Spleen (tissue), 13 donors: ENCODE measurements at places on chromosomes 6 and 20. TPM values are rescaled to one million over a fixed set of nuclear protein-coding genes. Genes with fewer than 3 reads are reported as not detected.

The LPA gene
- not detected for total RNA-seq

The BPIFB2 gene
- not detected for total RNA-seq

The FRK gene
- total RNA-seq: 1.8 TPM

The LAMA5 gene
- 108 TPM for total RNA-seq

The PTCRA gene
- total RNA-seq: 6.8 TPM

The APCDD1L gene
- total RNA-seq: 0.50 TPM

The ANKRD66 gene
- total RNA-seq: not detected

The HLA-DQA1 gene
- 184 TPM for total RNA-seq

The GNAS gene
- total RNA-seq: 745 TPM

DNA sequence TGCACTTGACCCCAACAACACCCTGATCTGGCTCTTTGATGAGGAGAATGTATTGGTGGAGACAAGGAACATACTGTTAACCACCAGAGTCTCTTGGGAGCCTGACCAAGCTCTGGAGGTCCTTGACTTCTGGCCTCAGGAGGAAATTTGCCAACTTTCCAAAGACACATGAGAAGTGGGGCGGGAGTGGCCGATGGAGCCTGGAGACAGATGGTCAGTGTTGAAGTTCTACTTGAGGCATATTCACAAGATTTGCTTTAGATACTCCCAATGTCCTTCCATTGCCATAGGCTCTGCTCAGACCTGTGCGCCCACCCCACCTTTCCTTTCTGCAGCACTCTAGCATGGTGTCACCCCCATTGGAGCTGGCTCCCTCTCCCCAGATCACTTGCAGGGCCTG lies 241.0 kb downstream of the SLC24A3 start:
- DNase-seq: no peak

- peak; percentile 91 for DNase-seq
Measured at GRCh38 chr6:149963462-149964307, at the start of gene ULBP1. TSS of gene ULBP1 (plus strand) at chr6:149963943. CDS start at chr6:149964050, 107 bp downstream.

DNA sequence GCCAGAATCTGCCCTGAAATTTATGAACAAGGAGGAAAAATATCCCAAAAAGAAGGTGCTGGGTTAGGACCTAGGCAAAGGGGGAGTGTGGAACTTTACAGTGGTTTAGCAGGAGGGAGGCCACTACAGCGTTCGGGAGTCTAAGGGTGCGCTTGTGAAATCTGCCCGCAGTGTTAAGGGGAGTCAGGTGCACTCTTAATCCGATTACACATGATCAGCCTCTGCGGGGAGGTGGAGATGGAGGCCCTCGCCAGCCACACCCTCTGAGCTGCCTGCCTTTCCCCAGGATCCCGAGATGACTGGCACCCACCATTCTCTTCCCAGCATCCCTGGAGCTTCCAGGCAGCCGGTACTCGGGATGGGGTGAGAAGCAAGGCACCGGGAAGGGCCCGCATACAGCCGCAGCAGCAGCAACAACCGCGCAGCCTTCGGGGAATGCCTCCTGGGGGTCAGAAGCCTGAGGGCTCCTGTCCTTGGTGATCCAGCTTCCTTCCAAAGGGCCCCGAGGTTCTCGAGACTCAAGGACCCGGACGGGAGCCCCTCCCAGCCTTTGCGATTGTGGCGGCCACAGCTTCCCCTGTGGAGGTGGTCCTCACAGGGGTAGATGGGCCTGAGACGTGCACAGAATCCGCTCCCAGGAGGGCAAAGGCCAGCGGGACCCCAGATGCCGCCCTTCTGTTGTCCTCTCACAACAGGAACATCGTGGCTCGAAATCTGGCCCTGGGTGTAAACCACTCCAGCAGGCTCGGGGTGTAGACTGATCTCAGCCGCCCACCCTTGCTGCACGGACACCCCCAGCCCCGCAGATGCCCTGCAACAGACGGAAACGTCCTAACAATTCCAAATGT lies 57.3 kb upstream of the CST7 start:
- no peak for DNase-seq

DNA sequence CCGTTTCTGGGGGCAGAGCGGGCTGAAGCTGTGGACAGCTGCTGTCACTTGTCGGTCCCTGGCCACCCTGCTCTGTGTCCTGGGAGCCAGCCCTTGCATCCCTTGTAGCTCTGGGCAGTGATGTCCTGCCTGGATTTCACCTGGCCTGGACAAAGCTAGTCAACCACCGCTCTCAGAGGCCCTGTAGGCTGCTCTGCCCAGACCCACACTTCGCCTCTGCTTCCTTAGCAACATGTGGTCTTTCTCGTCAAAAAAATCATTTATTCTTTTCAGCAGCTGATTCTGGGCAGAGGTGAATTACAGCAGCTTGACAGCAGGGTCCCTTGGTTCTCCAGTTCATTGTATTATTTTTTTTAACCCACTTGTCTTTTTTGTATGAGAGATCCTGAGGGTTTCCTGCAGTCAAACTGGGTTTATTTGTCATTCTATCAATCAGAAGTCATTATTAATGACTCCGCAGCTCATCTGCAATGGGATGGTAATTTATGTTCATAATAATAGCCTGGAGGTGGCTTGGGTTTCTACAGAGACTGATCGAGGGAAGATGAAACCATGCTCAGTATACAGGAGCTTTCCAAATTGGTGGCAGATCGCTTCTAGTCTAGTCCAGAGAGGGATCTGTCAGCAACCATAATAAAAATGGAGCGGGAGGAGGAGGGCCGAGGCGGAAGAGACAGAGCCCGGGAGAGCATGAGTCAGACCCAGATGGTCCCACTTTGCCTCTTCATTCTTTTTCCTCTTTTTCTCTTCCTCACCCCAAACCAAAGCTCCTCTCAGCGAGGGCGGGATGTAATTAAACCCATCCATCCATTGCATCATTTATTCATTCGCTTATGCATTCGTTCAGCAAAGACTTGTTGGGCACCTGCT lies 22.4 kb downstream of the EDN3 start:
- DNase-seq: peak; percentile 31

DNA sequence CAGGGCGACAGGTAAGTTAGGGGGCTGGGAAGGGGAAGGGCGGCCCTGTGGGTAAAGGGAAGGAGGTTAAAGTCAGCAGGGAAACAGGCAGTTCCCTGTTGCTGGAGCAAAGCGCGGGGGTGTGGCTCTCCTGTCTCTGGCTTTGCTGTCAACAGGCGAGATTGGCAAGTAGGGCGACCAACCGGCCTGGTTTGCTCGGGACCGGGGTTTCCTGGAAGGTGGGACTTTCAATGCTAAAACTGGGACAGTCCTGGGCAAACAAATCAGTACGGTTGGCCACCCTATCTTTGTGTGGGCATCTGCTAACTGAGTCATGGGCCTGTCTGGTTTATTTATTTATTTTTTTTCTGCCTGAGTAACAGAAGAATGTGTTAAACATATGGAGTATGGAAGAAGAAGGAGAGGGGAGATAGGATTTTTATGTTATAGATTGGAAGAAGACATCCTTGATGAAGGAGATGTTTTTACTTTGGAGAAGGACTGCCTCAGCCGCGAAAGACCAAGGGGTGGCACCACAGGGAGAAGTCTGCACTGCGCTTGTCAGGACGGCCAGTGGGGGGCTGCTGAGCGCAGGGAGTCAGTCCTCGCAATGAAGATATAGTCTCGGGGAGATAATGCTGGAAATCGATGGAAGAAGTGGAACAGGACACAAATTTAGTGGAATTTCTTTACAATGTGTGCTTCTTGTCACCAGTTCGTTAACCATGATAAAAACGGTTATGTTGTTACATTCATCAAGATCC lies 43.4 kb upstream of the ESR1 start:
- peak; percentile 85 for DNase-seq

DNA sequence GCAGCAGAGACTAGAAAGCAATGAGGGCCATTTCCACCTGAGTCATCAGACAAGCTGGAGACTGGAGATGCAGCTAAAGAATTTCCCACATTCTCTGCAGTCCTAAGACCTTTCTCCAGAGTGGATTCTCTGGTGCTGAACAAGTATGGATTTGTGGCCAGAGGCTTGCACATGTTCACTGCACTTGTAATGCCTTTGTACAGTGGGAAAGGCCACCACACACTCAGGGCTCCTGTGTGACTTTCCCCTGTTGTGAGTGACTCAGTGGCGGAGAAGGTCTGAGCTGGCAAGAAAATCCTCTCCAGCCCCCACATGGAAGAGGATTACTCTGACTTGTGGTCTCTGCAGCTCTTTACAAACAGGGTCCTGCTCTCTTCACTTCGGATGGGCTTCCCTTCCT lies 192.3 kb downstream of the C6orf118 start:
- no peak for DNase-seq

DNA sequence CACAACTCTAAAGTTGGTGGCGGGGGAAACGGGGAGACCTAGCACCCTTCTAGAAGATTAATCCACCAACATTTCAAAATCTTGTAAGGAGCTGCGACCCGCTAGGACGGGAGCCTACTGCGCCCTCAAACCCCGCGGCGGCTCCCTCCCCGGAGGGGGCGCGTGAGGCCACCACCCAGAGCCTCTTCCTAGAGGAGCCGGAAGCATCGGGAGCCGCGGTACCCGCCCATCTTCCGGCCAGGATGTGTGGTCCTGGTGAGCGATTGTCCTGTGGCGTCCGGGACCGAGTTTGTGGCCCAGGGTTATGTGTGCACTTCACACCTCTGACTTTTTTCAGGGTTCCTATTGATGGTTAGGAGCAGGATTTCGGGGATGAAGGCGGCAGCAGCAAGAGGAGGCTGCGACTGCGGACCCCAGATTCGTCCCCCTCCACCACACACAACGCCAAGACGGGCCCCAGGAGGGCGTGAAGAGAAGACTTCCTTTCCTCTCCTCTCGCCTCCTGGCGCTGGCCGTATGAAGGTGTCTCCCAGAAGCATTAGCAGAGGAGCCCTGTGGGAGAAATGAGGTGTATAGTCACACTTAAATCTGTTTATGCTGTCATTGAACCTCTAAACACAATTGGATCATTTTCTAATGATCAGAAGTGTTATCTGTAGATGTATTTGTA lies 10.7 kb downstream of the ZNF165 start:
- DNase-seq: no peak

DNA sequence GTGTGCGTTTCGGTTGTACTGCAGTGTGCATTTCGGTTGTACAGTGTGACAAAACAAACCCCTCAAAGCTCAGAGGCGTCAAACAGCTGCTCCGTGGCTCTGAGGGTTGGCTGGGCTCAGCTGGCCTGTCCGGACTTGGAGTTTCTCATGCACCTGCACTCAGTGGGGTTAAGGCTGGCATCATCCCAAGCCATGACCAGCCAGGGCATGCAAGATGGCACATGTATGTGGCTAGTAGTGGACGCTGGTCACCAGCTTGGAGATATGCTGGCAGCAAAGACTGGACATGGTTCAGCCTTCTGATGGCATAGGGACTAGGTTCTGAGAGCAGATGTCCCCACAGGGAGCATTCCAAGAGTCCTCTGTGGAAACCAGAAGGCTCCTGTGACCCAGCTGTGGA lies 187.2 kb downstream of the CDH4 start:
- DNase-seq: no peak

GRCh38 chr6:17525637-17526036 lies 74.5 kb upstream of the FAM8A1 start:
- no peak for DNase-seq

GRCh38 chr6:140601021-140601808 lies 1226.8 kb upstream of the CITED2 start:
- no peak for DNase-seq

DNA sequence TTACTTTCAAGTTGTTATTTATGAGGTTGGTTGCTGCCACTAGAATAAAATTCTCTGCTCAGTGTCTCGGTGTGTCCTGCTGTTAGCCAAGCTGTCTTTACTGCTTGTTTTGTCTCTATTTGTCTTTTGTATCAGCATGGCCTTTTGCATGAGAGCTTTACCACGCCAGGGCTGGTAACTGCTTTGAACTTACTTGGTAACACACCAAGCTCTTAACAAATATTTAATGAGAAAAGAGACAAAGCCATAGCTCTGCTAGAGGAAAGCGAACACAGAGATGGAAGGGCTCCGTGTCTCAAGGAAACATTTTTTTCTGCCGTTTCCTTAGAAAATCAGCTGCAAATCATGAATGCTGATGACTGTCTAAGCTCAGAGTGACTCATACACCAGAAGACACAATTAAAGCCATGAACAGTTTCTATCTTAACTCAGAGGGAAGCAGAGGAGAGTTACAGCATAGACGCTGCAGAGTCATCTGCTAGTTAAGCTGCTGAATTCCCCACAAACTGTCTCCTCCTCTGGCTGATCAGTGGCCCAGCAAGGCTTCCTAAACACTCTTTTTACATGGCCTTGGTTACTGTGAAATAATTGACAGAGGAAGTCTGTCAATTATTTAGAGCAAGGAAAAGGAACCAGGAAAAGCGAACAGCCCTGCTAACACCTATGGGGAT lies 44.8 kb downstream of the AGPAT4 start:
- no peak for DNase-seq

DNA sequence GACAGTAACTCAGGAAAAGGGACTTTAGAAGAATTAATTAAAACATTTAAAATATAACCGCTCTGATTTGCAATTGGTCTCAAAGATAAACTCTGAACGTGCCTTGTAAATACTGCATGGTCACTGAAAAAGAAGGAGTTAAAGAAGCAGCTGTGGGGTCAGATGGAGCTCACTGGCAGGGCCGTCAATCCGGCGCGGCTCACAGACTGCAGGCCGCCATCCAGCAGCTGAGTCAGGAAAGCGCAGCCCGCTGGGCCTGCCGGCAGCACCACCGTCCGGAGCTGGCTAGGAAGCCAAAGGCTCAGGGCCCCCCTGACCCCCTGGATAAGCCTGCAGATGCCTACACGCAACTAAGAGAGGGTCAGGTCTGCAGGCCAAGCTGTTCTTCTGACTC lies 54.2 kb upstream of the FRMD1 start:
- no peak for DNase-seq

- DNase-seq: no peak
Measured at GRCh38 chr6:144712541-144712940, 427.4 kb downstream of the UTRN start.

- DNase-seq: no peak
Measured at GRCh38 chr6:79238919-79239318, 4.4 kb upstream of the HMGN3 start.

GRCh38 chr20:29741894-29742698 lies 1515.4 kb upstream of the DEFB115 start:
- DNase-seq: no peak

- no peak for DNase-seq
Measured at GRCh38 chr6:134437376-134437775, 119.5 kb upstream of the SGK1 start.

- DNase-seq: no peak
Measured at GRCh38 chr6:138264372-138264880, 46.1 kb upstream of the PBOV1 start.

- no peak for DNase-seq
Measured at GRCh38 chr6:73579851-73580246, 59.0 kb upstream of the EEF1A1 start.

GRCh38 chr6:3534599-3534998 lies 77.7 kb upstream of the SLC22A23 start:
- no peak for DNase-seq

GRCh38 chr6:121302882-121303281 lies 31.4 kb downstream of the TBC1D32 start:
- DNase-seq: no peak

GRCh38 chr6:111447051-111447450 lies 36.0 kb downstream of the REV3L start:
- no peak for DNase-seq

GRCh38 chr20:62297449-62298227 lies 5.2 kb upstream of the ADRM1 start:
- no peak for DNase-seq

DNA sequence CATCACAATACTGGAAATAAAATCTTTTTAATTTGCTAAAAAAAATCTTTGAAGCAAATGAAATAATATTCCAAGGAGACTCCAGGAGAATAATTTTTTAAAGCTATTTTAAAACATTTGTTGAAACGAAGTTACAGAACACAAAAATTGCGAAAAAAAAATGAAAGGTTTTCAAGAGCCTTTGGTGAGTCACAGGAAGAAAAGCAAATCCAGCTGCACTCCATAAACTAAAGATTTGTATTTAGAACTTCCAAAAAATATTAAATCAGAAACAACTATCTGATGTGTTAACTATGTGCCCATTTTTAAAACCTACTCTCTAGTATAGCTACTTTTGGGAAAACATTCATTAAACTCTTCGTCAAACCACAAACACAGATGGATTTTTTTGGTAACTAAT lies 23.6 kb downstream of the PDSS2 start:
- no peak for DNase-seq
